ENCODE measurements at places on chromosomes 1 and 21. TPM values are rescaled to one million over a fixed set of nuclear protein-coding genes. Genes with fewer than 3 reads are reported as not detected.

FASLG gene
- total RNA-seq: not detected

DNA sequence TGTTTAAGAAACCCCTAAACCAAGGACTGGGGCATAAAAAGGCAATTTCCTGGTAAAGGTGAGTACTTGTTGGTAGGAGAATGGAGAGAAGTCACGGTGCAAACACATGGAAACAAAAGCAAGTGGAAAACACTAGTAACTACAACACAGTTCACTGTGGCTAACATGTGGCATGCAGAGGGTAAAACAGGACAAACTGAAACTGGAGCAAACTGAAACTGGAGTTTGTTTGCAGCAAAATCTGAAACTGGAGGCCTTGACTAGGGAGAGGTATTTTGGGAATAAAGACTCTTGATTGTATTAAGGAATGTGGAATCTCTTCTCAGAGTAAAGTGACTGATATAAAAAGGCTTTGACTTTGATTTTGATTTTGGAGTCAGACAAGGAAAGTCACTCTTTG is 376.3 kb upstream of the PRMT6 start:
- H3K4me1 ChIP-seq: no peaks in the 10 kb centered on the region
- H3K27ac ChIP-seq: no peak overlapping the region
- H3K27me3 ChIP-seq: no peaks in the 10 kb centered on the region
- DNase-seq: no peak

CELA3B gene
- total RNA-seq: not detected

DNA sequence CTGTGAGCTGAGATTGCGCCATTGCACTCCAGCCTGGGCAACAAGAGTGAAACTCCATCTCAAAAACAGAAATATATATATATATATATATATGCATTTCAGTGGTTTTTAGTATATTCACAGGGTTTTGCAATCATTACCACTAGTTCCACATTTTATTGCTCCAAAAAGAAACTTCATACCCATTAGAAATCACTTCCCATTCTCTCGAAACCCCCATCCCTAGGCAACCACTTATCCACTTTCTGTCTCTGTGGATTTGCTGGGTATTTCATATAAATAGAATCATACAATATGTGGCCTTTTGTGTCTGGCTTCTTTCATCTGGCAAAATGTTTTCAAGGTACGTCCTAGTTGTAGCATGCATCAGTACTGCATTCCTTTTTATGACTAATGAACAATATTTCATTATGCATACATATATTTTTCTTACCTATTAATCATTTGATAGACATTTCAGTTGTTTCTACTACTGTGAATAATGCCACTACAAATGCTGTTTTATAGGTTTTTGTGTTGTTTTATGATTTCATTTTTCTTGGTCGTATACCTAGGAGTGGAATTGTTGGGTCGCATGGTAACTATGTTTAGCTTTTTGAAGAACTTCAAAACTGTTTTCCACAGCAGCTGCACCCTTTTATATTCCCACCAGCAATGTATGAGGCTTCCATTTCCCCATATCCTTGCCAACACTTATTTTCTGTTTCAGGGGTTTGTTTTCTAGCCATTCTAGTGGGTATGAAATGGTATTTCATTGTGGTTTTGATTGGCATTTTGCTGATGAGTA is 95.9 kb downstream of the PHTF1 start:
- H3K27ac ChIP-seq: no peak overlapping the region
- H3K36me3 ChIP-seq: no peaks in the 10 kb centered on the region
- no peak overlapping the region for H3K4me3 ChIP-seq
- DNase-seq: no peak

DNA sequence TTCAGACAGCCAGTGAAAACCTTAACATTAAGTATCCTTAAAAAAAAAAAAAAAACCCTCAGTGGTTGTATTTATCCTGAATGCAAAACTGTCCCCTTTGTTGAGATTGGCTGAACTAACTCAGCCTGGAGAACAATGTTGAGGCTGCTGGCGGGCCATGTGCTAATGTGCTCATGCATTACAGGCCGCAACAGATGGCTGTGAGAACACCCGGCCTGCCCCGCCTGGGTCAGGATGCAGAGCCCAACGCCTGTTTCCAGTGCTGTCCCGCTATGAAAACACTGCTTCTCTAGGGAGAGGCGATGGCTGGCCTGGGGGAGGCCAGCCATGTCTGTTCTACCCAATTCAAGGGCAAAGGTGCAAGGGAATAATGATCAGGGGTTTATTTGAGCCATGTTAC is 13.8 kb downstream of the OLIG2 start:
- no peak overlapping the region for H3K27ac ChIP-seq
- H3K27me3 ChIP-seq: no peaks in the 10 kb centered on the region
- H3K4me3 ChIP-seq: no peak overlapping the region
- DNase-seq: no peak
- no peaks in the 10 kb centered on the region for H3K4me1 ChIP-seq

- DNase-seq: no peak
- no peaks in the 10 kb centered on the region for H3K27me3 ChIP-seq
- no peak overlapping the region for H3K4me3 ChIP-seq
- H3K36me3 ChIP-seq: no peaks in the 10 kb centered on the region
These were observed 28.0 kb downstream of the AGBL4 start for GRCh38 chr1:49995734-49996133.

DNA sequence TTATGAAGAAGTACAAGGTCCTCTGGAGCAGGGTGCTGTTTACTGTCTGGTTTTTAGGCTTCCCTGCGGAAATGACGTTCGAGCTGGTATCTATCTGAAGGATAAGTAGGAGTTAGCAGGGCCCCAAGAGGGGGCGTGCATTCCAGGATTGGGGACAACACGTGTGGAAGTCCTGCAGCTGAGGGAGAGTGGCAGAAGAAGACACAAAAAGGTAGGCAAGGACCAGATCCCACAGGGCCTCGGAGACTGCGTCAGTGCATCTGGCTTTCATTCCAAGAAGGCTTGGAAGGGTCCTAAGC is 5.9 kb downstream of the RIMS3 start:
- no peaks in the 10 kb centered on the region for H3K27me3 ChIP-seq
- no peak for DNase-seq
- no peak overlapping the region for H3K4me3 ChIP-seq
- H3K27ac ChIP-seq: no peak overlapping the region
- no peaks in the 10 kb centered on the region for H3K4me1 ChIP-seq
- no peaks in the 10 kb centered on the region for H3K36me3 ChIP-seq

DNA sequence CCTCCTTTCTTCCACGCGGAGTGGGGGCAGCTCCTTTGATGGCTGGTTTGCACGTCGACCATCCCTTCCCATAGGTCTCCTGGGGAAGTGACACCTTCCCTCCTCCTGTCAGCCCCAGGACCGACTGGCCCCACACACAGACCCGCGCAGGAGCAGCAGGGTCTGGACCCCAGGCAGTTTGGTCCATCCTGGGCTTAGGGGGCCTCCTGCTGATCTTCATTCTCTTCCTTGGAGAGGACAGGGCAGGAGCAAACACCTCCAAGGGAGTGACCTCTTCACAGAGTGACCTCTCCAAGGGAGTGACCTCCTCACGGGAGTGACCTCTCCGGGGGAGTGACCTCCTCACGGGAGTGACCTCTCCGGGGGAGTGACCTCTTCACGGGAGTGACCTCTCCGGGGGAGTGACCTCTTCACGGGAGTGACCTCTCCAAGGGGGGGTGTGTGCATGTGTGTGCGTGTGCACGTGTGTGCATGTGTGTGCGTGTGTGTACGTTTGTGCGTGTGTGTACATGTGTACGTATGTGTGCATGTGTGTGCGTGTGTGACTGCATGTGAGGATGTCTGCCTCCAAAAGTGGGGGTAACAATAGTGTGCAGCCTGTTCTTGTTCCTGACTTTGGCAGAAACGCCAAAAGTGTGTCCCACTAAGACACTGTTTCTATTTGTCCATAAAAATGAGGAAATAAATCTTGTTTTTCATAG is 29.8 kb downstream of the COL6A1 start:
- no peak for DNase-seq
- H3K36me3 ChIP-seq: no peaks in the 10 kb centered on the region
- H3K27me3 ChIP-seq: no peaks in the 10 kb centered on the region

GRCh38 chr1:177309880-177310279 is 139.1 kb downstream of the BRINP2 start:
- H3K4me3 ChIP-seq: no peak overlapping the region
- H3K27me3 ChIP-seq: no peaks in the 10 kb centered on the region
- H3K36me3 ChIP-seq: no peaks in the 10 kb centered on the region
- no peak overlapping the region for H3K27ac ChIP-seq

OR2G6 gene
- total RNA-seq: not detected

DNA sequence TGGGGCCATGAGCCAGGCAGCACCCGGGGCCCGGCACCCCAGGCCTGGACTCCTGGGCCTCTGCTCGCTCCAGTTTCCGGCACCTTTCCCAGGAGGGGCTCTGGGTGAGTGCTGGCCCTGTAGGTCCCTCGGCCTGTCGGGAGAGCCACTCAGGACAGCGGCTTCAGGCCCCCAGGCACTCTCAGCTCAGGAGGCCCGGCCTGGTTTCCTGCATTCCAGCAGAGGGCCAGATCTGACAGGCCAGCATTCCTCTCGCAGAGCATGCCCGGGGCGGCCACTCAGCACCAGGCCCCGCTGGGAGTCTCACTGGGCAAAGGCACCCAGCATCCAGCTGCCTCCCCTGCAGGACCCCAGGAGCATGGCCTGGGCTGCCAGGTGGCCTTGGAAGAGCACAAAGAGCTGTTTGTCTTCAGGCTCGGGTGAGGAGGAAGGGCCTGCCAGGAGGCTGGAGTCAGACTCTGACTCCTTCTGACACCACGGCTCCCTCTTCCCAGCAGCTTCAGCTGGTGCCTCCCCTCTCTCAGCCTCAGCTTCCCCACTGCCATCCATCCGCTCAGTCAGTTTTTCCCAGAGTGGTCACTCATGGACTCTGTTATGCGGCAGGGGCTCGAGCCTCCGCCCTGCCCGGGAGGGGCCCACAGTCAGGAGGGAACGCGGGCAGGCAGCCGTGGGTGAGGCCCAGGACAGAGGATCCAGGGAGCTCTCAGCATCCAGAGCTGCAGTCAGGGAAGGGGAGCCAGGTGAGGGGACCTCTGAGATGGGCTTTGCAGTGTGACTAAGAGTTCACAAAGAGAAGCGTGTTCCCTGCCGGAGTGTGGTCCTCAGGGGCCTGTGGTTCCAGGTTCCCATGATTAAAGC is 51.7 kb downstream of the WNT9A start:
- DNase-seq: peak; percentile 81
- no peaks in the 10 kb centered on the region for H3K36me3 ChIP-seq
- no peak overlapping the region for H3K4me3 ChIP-seq
- no peaks in the 10 kb centered on the region for H3K27me3 ChIP-seq

DNA sequence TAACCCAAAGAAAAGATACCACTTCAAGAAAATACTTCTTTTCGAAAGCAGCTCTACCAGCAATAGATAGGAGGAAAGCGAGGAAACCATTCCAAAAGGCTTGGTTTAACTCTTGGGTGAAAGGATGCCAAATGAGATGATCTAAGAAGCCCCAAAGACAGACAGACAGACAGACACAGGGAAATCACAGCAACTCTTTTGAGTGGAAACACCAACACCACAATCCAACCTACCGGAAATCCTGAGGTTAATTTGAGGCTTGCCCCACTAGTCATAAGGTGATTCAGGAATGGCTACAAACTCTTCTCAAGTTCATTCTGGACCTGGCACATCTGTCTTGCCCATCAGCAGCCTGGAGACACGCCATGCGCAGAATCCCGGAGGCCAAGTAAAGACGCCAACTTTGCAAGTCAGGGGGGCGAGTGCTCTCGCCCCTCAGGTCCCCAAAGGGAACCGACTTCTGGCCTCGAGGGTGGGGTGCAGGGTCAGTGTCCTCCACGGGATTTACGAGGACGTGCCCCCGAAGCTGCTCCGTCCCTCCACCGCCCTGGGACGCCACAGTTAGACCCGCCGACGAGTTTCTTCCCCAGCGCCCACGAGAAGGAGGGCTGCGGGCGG is 778 bp downstream of the EVI5 start:
- no peaks in the 10 kb centered on the region for H3K27me3 ChIP-seq
- H3K4me3 ChIP-seq: peak overlapping the region; percentile 75
- H3K36me3 ChIP-seq: no peaks in the 10 kb centered on the region
- H3K27ac ChIP-seq: peak overlapping the region; percentile 91

DNA sequence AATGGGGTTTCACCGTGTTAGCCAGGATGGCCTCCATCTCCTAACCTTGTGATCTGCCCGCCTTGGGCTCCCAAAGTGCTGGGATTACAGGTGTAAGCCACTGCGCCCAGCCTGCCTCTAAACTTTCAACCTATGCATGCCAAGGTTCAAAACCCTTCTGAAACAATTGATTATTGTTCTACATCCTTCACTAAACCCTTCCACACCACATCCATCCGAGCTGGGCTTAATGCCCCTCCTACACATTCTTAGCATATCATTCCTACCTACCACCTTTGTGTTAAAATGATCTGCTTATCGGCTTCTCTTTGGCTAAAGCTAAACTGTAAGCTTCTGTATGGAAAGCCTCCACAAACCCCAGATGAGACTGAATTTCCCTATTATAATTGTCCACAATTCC is 40.8 kb upstream of the DOCK7 start:
- DNase-seq: no peak
- H3K36me3 ChIP-seq: no peaks in the 10 kb centered on the region
- no peak overlapping the region for H3K27ac ChIP-seq

DNAJC6 gene
- 5.1 TPM for total RNA-seq

GRCh38 chr1:10399444-10399941 is 629 bp downstream of the PGD start:
- peak overlapping the region; percentile 64 for H3K4me3 ChIP-seq
- H3K27ac ChIP-seq: peak overlapping the region; percentile 33
- H3K27me3 ChIP-seq: no peaks in the 10 kb centered on the region
- H3K4me1 ChIP-seq: peaks cover 23% of the 10 kb centered on the region
- peak; percentile 62 for DNase-seq

S100A12 gene
- not detected for total RNA-seq

ST6GALNAC3 gene
- 0.87 TPM for total RNA-seq

DNA sequence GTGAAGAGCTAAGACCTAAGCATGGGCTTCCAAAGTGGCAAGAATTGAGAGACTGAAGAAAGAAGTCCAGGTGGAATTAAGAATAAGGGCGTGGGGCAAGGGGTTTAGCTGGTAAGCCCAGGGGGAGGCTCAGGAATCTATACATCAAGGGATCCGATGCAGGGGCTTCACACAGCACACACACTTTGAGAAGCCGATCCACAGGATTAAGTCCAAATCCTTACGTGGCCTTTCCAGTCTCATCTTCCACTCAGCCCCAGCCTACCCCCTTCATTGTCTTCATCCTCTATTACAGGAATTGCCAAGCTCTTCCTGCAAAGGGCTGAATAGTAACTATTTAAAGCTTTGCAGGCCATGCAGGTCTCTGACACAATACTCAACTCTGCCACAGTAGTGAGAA is 101.3 kb downstream of the TGFBR3 start:
- peaks cover 37% of the 10 kb centered on the region for H3K4me1 ChIP-seq
- DNase-seq: no peak
- no peak overlapping the region for H3K4me3 ChIP-seq
- no peak overlapping the region for H3K27ac ChIP-seq
